ENCODE measurements at places on chromosomes 16 and 17. TPM values are rescaled to one million over a fixed set of nuclear protein-coding genes. Genes with fewer than 3 reads are reported as not detected.

DNA sequence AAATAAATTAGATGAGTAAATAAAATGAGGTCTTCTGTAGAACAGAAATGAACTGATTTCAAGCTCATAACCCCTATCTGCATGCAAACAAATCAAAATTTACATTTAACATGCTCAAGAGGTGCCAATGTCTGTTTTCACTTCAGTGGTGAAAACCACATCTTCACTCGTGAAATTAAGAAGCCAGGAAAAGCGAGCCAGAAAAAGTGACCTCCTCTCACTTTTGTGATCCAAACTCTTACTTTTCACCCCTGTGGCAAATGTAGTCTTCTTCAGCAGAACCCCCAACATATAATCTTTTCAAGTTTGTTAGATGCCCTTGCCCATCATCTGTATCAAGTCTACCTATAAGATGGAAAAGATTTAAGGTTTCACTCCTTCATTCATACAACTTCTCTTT lies 9.5 kb upstream of the QRICH2 start:
- no peak overlapping the region for H3K4me3 ChIP-seq
- no peaks in the 10 kb centered on the region for H3K36me3 ChIP-seq

DNA sequence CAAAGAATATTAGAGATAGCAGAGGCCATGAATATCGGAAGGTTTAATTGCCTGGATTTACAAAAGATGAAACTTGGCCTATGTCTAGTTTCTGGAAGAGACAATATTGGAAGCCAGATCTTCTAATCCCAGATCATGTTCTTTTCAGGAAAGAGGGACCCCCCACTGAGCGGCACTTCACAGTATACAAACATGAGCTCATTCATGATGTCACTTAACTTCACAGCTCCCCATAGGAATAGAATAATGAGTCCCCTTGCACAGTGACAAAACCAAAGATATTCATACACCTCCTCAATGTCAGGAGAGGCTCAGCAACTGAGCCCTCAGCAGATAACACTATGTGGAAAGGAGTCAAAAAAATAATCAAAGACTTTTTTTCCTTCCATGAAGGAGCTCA lies 147.5 kb downstream of the CDH11 start:
- H3K27ac ChIP-seq, result no peak overlapping the region
- H3K4me1 ChIP-seq, result no peaks in the 10 kb centered on the region

HS3ST4 gene
- not detected for total RNA-seq

DNA sequence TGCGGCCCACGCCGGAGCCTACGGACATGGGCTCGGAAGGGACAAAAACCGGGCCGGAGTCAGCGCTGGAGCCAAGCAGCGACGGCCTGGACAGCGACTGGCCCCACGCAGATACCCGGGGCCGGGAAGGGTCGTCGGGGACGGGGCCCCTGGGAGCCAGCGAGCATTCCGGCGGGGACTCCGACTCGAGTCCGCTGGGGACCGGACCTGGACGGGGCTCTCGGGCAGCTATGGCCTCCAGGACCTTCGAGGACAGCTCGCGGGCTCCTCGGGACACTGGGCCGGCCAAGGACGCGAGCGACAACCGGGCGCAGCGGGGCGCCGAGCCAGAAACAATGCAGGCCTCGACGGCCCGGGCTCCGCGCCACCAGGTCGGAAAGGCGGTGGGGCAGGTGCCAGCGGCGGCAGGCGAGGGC lies 1.0 kb downstream of the MYO15B start:
- H3K27me3 ChIP-seq, result no peaks in the 10 kb centered on the region
- peak overlapping the region; percentile 86 for H3K27ac ChIP-seq
- no peaks in the 10 kb centered on the region for H3K36me3 ChIP-seq
- peak overlapping the region; percentile 49 for H3K4me3 ChIP-seq

DNA sequence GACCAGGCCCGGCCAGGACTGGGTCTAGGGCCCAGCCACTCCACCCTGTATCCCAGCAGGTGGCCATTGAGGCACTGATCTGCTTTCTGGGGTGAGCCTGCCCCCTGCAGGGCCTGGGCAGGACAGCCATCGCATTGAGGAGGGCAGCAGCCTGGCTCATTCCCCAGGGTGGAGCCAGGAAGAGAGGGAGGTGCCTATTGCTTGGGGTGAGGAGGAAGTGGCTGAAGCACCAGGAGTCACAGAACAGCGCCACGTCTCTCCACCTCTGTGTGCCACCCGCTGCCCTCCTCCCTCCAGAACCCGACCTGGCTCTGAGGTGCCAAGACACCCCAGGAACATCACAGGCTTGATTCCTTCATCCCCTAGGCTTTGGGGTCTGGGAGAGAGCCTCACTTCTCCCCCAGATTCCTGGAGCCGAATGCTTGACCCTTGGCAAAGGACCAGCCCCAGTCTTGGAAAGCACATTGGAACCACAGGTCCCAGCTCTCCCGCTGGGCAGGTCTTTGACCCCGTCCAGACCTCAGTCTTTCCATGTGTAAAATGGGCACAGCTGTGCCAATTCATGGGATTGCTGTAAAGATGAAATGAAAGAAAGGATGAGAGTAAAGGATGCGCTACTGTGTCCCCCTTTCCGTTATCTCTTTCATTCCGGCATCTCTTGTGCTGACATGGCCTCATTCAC lies 7.2 kb upstream of the KRT36 start:
- peaks cover 4% of the 10 kb centered on the region for H3K4me1 ChIP-seq
- H3K27me3 ChIP-seq, result no peaks in the 10 kb centered on the region
- no peaks in the 10 kb centered on the region for H3K36me3 ChIP-seq

ASPSCR1 gene
- total RNA-seq, result 21.7 TPM

RAB37 gene
- 4.5 TPM for total RNA-seq
